Activated CD4-positive, alpha-beta memory T cell treated with anti-CD3 and anti-CD28 coated beads, Interleukin-2, amount 10 ng/mL, durations not matched to agents 7 days and 5 days (primary cell): ENCODE measurements at places on chromosomes 16 and 17. TPM values are rescaled to one million over a fixed set of nuclear protein-coding genes. Genes with fewer than 3 reads are reported as not detected.
A peak's percentile ranks its signal among the peaks of the same experiment; 100 is the strongest.

- H3K4me3 ChIP-seq = peak within 1 kb of the TSS; percentile 96
- H3K27ac ChIP-seq = peak within 1 kb of the TSS; percentile 87
- no peaks in the 10 kb centered on the region for H3K27me3 ChIP-seq
These were observed at the start of gene CIITA for GRCh38 chr16:10876799-10877341. Gene CIITA (plus strand): TSS chr16:10877202. CDS start chr16:10877331, 129 bp downstream.

DNA sequence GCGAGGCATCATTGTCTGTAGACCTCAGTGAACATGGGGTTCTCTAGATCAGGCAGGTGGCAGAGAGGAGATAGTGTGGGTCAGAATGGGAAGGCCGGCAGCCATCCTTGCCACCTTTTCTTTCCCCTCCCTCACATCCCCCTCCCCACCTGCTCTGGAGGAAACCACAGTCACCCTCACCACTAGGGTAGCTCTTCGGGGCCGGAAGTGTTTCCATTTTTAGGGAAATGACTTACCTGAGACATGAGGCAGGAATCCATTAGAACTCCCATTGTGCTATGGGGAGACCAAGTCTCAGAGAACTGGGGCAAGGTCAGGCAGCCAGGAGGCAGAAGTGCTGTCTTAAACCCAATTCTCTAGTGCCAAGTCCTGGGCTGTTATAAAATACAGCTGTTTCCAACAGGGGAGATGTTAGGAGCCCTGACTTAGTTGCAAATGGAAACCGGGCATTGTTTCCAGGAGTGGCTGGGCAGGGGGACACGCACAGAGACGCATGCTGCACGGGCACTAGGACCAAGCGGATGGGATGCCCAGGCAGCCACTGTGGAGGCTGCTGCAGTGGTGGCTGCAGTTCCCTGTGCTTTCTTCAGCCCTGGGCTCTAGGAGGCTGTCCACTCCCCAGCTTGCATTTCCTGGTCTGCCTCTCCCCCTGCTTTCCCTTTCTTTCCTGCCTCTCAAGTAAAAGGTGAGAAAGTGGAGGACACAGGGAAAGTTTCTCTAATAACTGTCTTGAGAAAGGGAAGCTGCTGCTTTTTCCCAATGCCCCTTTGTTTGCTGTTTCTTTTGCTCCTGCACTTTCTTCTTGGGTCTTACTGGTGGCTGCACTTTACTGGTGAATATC lies 2.8 kb downstream of the HAS3 start:
- peaks cover 31% of the 10 kb centered on the region for H3K27me3 ChIP-seq
- peaks cover 19% of the 10 kb centered on the region for H3K4me1 ChIP-seq
- H3K36me3 ChIP-seq = no peaks in the 10 kb centered on the region
- no peak overlapping the region for H3K4me3 ChIP-seq

DNA sequence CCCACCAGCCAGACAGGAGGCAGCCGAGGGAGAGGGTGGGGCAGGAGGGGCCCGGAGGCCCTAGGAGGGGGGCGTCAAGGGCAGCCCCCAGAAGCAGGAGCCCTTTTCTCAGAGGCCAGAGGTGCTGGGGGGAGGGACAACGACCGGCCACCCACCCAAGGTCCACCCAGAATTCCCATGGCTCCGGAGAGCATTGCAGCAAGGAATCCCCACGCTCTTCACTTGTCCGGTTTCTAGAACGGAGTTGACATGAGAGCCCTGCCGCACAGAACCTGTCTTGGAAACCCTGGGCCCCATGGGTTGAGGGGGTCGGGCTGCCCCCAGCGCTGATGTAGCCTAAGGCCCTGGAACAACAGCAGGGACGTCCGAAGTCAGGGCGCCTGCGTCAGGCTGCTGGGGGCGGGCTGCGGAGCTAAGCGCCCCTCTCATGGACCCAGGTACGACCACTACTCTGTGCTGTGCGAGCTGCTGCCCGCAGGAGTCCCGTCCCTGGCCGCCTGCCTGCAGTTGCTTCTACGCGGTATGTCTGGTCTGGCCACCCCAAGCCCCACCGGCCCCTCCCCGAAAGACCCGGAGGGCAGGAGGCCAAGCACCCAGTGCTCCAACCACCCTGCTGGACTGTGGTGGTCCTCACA lies 11.2 kb downstream of the CYBC1 start:
- no peak overlapping the region for H3K4me3 ChIP-seq
- no peak for DNase-seq
- no peak overlapping the region for H3K27ac ChIP-seq
- H3K4me1 ChIP-seq = peaks cover 8% of the 10 kb centered on the region

The PRSS21 gene
- total RNA-seq = 4.0 TPM

The SCPEP1 gene
- total RNA-seq = 25.0 TPM

- H3K4me3 ChIP-seq = no peak overlapping the region
- no peak overlapping the region for H3K27ac ChIP-seq
- DNase-seq = no peak
- H3K4me1 ChIP-seq = no peaks in the 10 kb centered on the region
These were observed 391.6 kb downstream of the CDH11 start for GRCh38 chr16:64730261-64730660.

- DNase-seq = no peak
- H3K36me3 ChIP-seq = no peaks in the 10 kb centered on the region
- no peaks in the 10 kb centered on the region for H3K4me1 ChIP-seq
- H3K4me3 ChIP-seq = no peak overlapping the region
These were observed 119.7 kb upstream of the MYOCD start for GRCh38 chr17:12545877-12546513.

GRCh38 chr17:36683387-36683786 lies 82.0 kb downstream of the MRM1 start:
- H3K4me3 ChIP-seq = no peak overlapping the region
- H3K36me3 ChIP-seq = no peaks in the 10 kb centered on the region
- H3K4me1 ChIP-seq = no peaks in the 10 kb centered on the region
- no peak overlapping the region for H3K27ac ChIP-seq

The MFSD6L gene
- total RNA-seq = not detected

The CCL17 gene
- total RNA-seq = not detected

The HSF5 gene
- 0.70 TPM for total RNA-seq

The MYOCD gene
- not detected for total RNA-seq

GRCh38 chr17:67526700-67527099 lies 149.6 kb downstream of the PITPNC1 start:
- no peak overlapping the region for H3K27ac ChIP-seq
- no peaks in the 10 kb centered on the region for H3K36me3 ChIP-seq
- H3K4me1 ChIP-seq = no peaks in the 10 kb centered on the region
- H3K4me3 ChIP-seq = no peak overlapping the region
- no peak for DNase-seq

- H3K27me3 ChIP-seq = no peaks in the 10 kb centered on the region
- peaks cover 28% of the 10 kb centered on the region for H3K36me3 ChIP-seq
- H3K4me3 ChIP-seq = peak overlapping the region; percentile 97
- H3K4me1 ChIP-seq = peaks cover 53% of the 10 kb centered on the region
- DNase-seq = no peak
These were observed 1.9 kb upstream of the ZC3H7A start for GRCh38 chr16:11799017-11799381.

GRCh38 chr17:2053380-2054261 lies 1.3 kb upstream of the HIC1 start:
- peaks cover 8% of the 10 kb centered on the region for H3K36me3 ChIP-seq
- peak; percentile 80 for DNase-seq
- H3K27me3 ChIP-seq = peaks cover 18% of the 10 kb centered on the region
- peak overlapping the region; percentile 79 for H3K4me3 ChIP-seq

- H3K27me3 ChIP-seq = no peaks in the 10 kb centered on the region
- DNase-seq = no peak
- no peak overlapping the region for H3K27ac ChIP-seq
- H3K36me3 ChIP-seq = no peaks in the 10 kb centered on the region
- peak overlapping the region; percentile 76 for H3K4me3 ChIP-seq
- peaks cover 60% of the 10 kb centered on the region for H3K4me1 ChIP-seq
These were observed 9.1 kb upstream of the MSL1 start for GRCh38 chr17:40112718-40113109.

The SNAI3 gene
- 16.5 TPM for total RNA-seq

The FSCN2 gene
- total RNA-seq = 0.43 TPM

- H3K4me3 ChIP-seq = peak overlapping the region; percentile 41
- H3K27me3 ChIP-seq = peaks cover 39% of the 10 kb centered on the region
- DNase-seq = peak; percentile 13
- H3K4me1 ChIP-seq = peaks cover 23% of the 10 kb centered on the region
These were observed 13.4 kb downstream of the TBX2 start for GRCh38 chr17:61412860-61413660.

GRCh38 chr16:82004601-82005000 lies 6.7 kb downstream of the SDR42E1 start:
- no peaks in the 10 kb centered on the region for H3K27me3 ChIP-seq
- no peak overlapping the region for H3K4me3 ChIP-seq
- no peak overlapping the region for H3K27ac ChIP-seq
- DNase-seq = no peak

DNA sequence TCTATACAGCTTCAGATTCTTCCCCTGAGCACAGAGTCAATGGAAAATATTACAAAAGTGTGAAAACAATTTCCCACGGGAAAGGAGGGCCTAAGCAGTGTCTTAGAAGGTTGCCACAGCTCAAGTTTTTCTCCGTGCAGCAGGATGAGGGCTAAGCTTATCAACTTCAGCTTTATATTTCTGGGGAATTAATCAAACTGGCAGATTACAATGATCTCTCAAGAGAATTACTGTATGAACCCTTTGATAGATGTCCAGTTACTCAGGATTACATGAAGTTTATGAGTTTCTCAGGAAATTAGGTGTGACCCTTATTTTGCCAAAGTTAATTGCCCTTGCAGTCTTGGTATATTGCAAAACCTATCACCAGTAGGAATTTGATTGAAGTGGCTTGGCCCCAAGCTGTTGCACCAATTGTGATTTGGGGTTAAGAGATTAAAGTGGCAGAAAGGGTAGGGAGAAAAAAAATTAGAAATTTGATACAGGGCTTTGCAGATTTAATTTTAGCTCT lies 298.4 kb downstream of the MAP2K6 start:
- H3K36me3 ChIP-seq = no peaks in the 10 kb centered on the region
- no peak overlapping the region for H3K4me3 ChIP-seq
- H3K27ac ChIP-seq = no peak overlapping the region

DNA sequence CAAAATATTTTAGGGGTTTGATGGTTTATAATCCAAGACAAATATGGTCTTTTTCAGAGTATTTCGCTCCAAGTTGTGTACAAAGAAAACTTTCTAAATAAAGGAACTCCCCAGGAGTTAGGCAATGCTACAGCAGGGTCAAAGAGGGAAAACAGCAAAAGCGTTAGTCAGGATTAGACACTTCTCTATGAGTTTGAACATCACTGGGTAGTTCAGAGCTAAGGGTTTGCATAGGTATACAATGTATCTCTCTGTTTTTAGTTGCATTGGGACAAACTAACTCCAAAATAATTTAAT lies 34.8 kb downstream of the FAM20A start:
- no peak overlapping the region for H3K4me3 ChIP-seq
- H3K4me1 ChIP-seq = no peaks in the 10 kb centered on the region
- H3K27ac ChIP-seq = no peak overlapping the region
- DNase-seq = no peak

- H3K4me3 ChIP-seq = no peak overlapping the region
- peak overlapping the region; percentile 81 for H3K27ac ChIP-seq
- DNase-seq = no peak
- no peaks in the 10 kb centered on the region for H3K27me3 ChIP-seq
These were observed 638.0 kb downstream of the MAF start for GRCh38 chr16:78962457-78962929.

GRCh38 chr17:57569021-57569420 lies 176.1 kb downstream of the CCDC182 start:
- H3K27ac ChIP-seq = no peak overlapping the region
- no peaks in the 10 kb centered on the region for H3K36me3 ChIP-seq
- no peaks in the 10 kb centered on the region for H3K27me3 ChIP-seq
- DNase-seq = no peak
- no peaks in the 10 kb centered on the region for H3K4me1 ChIP-seq
- no peak overlapping the region for H3K4me3 ChIP-seq

- H3K27me3 ChIP-seq = peaks cover 61% of the 10 kb centered on the region
- H3K27ac ChIP-seq = no peak overlapping the region
- no peak for DNase-seq
- peaks cover 4% of the 10 kb centered on the region for H3K4me1 ChIP-seq
These were observed 3.2 kb downstream of the NTN1 start for GRCh38 chr17:9024497-9024896.

DNA sequence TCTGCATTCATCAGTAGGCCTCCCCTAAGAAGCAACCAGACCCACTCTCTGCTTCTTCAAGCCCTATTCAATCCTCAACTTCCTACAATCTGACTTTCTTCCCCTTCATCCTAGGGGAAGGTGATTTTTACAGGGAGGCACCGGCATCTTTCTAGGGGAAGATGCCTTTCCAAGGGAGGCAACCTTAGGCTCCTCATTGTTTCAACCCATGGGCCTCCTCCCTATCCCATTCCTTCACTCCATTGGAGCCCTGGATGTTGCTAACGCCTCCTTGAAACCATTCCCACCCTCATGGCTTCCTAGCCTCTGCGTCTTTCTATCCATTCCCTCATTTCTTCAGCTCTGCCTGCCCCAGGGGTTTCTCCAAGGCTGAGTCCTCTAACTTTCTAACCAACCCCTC lies 2.7 kb upstream of the CUEDC1 start:
- H3K4me3 ChIP-seq = no peak overlapping the region
- DNase-seq = no peak
- peaks cover 60% of the 10 kb centered on the region for H3K27me3 ChIP-seq

The G6PC1 gene
- not detected for total RNA-seq

- no peaks in the 10 kb centered on the region for H3K27me3 ChIP-seq
- no peak for DNase-seq
- H3K27ac ChIP-seq = no peak overlapping the region
These were observed 6.0 kb downstream of the WFIKKN2 start for GRCh38 chr17:50841277-50841948.

The PIGQ gene
- total RNA-seq = 33.7 TPM

- H3K27ac ChIP-seq = peak overlapping the region; percentile 19
- no peak overlapping the region for H3K4me3 ChIP-seq
- DNase-seq = no peak
- peaks cover 12% of the 10 kb centered on the region for H3K4me1 ChIP-seq
These were observed 32.5 kb upstream of the ENDOV start for GRCh38 chr17:80382446-80382845.

The NKD1 gene
- 1.9 TPM for total RNA-seq

GRCh38 chr16:12758031-12758669 lies 45.5 kb downstream of the CPPED1 start:
- no peak overlapping the region for H3K27ac ChIP-seq
- no peaks in the 10 kb centered on the region for H3K27me3 ChIP-seq
- DNase-seq = no peak
- H3K4me3 ChIP-seq = no peak overlapping the region
- H3K4me1 ChIP-seq = peaks cover 7% of the 10 kb centered on the region

- H3K27ac ChIP-seq = peak overlapping the region; percentile 65
- peaks cover 3% of the 10 kb centered on the region for H3K36me3 ChIP-seq
- no peak overlapping the region for H3K4me3 ChIP-seq
- peak; percentile 53 for DNase-seq
- H3K27me3 ChIP-seq = peaks cover 6% of the 10 kb centered on the region
- peaks cover 16% of the 10 kb centered on the region for H3K4me1 ChIP-seq
These were observed 13.9 kb downstream of the ERN2 start for GRCh38 chr16:23699100-23699499.

The RPL27 gene
- 892 TPM for total RNA-seq

The KRT9 gene
- total RNA-seq = not detected

GRCh38 chr17:78617511-78618061 lies 40.4 kb upstream of the DNAH17 start:
- H3K27me3 ChIP-seq = peaks cover 8% of the 10 kb centered on the region
- H3K27ac ChIP-seq = no peak overlapping the region
- H3K4me3 ChIP-seq = no peak overlapping the region
- H3K36me3 ChIP-seq = no peaks in the 10 kb centered on the region
- no peak for DNase-seq

The LGALS9B gene
- total RNA-seq = not detected

The KCNJ16 gene
- not detected for total RNA-seq

The SLC47A2 gene
- total RNA-seq = not detected
